ENCODE measurements at places on chromosomes 2 and 18.

DNA sequence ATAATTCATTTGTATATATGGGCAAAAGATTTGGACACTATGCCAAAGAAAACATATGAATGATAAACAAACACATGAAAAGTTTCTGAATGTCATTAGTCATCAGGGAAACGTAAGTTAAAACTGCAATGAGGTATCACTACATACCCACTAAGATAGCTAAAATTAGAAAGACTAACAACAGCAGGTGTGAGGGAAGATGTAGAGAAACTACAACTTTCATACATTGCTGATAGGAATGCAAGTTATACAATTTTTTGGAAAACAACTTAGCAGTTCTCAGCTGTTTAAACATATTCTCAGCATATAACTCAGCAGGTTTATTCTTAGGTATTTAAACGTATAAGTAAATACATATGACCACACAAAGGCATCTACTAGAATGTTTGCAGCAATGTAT is 563.5 kb upstream of the KLHL29 start:
- no peak for DNase-seq

- no peak for DNase-seq
Measured at GRCh38 chr18:1075322-1075721, 170.7 kb downstream of the ADCYAP1 start.

GRCh38 chr2:112159454-112159921 is 21.3 kb downstream of the FBLN7 start:
- DNase-seq = no peak

DNA sequence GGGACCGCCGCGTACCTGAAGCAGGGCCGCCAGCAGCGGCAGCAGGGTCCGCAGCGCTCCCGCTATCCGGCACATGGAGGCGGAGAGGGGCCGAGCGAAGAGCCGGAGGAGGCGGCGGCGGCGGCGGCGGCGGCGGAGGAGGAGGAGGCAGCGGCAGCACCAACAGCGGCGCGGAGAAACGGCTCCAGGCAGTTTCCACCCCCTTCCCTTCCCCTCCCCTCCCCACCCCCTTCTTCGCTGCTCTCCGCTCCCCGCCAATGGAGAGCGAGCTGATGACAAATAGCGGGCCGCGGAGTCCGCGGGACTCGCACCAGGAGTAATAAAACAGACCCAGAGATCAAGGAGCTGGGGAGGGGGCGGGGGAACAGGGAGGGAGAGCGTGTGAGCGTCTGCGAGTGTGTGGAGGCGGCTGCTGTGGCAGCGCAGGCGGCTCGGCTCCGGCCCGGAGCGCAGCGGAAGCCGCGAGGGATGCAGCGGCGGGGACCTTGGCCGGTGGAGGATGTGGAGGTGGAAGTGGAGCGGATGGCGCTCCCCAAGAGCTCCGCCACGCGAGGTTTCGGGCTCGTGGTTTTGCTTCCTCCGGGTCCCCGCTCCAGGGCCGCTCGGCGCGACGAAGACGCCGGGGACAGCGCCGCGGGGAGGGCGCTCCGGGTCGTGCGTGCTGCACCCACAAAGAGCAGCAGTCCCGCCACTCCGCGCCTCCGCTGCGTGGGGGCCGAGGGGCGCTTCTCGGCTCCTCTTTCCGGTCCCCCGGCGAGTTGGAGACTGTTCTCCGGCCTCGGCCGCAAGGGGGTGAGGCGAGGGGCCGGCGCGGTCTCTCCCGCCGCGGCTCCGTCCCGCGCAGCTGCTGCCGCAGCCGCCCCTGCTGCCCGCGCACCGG is at the start of gene CDH2:
Gene CDH2, minus strand, starts transcription at position 183 of the 880 bp plus-strand sequence. Its CDS starts 108 bp downstream, at position 75.
- DNase-seq = peak; percentile 71

- no peak for DNase-seq
Measured at GRCh38 chr2:114119862-114120261, 230.0 kb downstream of the ACTR3 start.
